ENCODE measurements at places on chromosomes 11 and 22. TPM values are rescaled to one million over a fixed set of nuclear protein-coding genes. Genes with fewer than 3 reads are reported as not detected.

The CD3D gene
- 495 TPM for total RNA-seq

The PPP2R5B gene
- 8.9 TPM for total RNA-seq

The HTR3B gene
- total RNA-seq: not detected

The RTN4RL2 gene
- 0.20 TPM for total RNA-seq

The SOX6 gene
- not detected for total RNA-seq

The INSC gene
- 0.11 TPM for total RNA-seq

The LDHAL6A gene
- total RNA-seq: 0.11 TPM

The IFITM10 gene
- 0.68 TPM for total RNA-seq

The NTM gene
- total RNA-seq: not detected

The UBQLN3 gene
- total RNA-seq: not detected

The DDTL gene
- total RNA-seq: 5.8 TPM

The EHF gene
- not detected for total RNA-seq

The MS4A8 gene
- total RNA-seq: not detected

The CARNS1 gene
- 0.86 TPM for total RNA-seq

The TP53I11 gene
- total RNA-seq: 3.3 TPM

The MRE11 gene
- 40.7 TPM for total RNA-seq

The GRK3 gene
- total RNA-seq: 45.0 TPM

The DYNC2H1 gene
- 0.68 TPM for total RNA-seq

All from T-helper 2 cell treated with Interferon-gamma antibody and Interleukin-4, amounts not matched to agents 100 ng/mL and 5 ng/mL, for 36 hours (primary cell).